ENCODE measurements at places on chromosomes 5 and 9.

- DNase-seq: no peak
Measured at GRCh38 chr9:106467113-106467864, 395.7 kb upstream of the ZNF462 start.

DNA sequence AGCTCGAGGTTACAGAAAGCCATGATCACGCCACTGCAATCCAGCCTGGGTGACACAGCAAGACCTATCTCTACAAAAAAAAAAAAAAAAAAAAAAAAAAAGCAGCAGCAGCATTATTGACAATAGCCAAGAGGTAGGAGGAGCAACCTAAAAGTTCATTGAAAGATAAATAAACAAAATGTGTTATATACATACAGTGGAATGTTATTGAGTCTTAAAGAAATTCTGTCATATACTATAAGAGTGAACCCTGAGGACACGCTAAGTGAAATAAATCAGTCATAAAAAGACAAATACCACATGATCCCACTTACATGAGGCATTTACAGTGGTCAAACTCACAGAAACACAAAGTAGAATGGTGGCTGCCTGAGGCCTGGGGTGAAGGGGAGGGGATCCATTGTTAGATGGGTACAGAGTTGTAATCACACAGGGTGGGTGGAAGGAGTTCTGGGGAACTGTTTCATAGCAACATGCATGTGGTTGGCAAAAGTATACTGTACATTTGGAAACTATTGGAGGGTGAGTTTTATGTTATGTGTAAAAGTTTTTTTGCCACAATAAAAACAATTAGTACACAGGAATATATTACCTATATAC, 77.2 kb downstream of the MLLT3 start:
- DNase-seq: no peak

- no peak for DNase-seq
Measured at GRCh38 chr5:128196080-128196479, 112.5 kb downstream of the SLC12A2 start.

DNA sequence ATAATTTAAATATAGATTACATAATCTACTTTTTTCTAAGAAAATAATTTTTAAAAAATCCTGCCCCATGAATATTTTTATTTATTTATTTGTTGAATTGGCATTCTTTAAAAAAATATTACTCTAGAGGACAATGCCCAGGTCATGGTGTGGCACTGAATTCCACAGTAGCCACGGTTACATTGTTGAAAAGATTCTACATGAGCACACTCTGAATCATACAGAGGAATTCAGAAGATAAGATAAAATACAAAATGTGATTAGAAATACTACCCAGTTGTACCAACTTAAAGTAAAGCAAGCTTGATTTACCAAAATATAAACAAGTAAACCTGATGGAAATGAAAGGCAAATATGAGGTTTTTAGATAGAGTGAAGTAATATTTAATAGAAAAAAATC, 183.7 kb downstream of the HCN1 start:
- DNase-seq: no peak

GRCh38 chr5:14016549-14016948, 72.1 kb upstream of the DNAH5 start:
- no peak for DNase-seq

All from stimulated activated CD4-positive, alpha-beta T cell treated with anti-CD3 and anti-CD28 coated beads, Interleukin-2, amount 100 ng/mL, for 48 hours (primary cell).